Right atrium auricular region (tissue), 2 donors: ENCODE measurements at places on chromosomes 12 and 14. TPM values are rescaled to one million over a fixed set of nuclear protein-coding genes. Genes with fewer than 3 reads are reported as not detected.

DNA sequence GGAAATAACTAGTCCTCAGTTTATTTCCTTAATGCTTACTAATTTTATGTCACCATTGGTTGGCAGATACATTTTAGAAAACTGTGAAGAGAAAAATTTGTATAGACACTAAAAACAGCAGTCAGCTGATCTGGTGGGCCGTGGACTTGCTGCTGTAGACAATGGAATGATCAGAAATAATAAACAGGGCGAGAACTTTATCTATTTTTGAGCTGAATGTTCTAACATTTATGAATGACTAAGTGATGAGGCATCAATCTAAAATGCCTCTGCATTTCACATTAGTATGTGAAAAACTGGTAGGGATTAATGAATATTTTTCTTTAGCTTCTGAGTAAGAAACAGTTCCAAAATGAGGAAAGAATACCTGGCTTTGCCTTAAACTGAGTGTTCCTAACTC, 24.8 kb upstream of the PKP2 start:
- no peak for DNase-seq

GRCh38 chr12:12786351-12786705, 869 bp downstream of the APOLD1 start:
- no peak for DNase-seq

GRCh38 chr12:107780298-107780697, 5.8 kb downstream of the ASCL4 start:
- DNase-seq, result no peak

The CD27 gene
- total RNA-seq, result not detected

The C1R gene
- total RNA-seq, result 467 TPM

DNA sequence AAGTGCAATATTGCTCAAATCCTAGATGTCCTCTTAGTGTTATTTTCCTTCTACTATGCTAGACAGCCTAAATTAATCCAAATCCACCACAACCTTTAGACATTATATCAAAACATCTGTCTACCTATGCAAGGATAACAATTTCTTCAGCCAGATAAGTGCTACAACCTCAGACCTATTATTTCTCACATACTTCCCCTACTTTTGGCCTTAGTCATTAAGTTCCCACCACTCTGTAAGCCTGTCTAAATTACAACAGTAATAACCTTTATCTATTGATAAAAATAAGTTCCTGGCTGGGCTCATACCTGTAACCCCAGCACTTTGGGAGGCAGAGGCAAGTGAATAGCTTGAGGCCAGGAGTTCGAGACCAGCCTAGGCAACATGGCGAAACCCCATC, 74.0 kb downstream of the KIF21A start:
- no peak for DNase-seq

DNA sequence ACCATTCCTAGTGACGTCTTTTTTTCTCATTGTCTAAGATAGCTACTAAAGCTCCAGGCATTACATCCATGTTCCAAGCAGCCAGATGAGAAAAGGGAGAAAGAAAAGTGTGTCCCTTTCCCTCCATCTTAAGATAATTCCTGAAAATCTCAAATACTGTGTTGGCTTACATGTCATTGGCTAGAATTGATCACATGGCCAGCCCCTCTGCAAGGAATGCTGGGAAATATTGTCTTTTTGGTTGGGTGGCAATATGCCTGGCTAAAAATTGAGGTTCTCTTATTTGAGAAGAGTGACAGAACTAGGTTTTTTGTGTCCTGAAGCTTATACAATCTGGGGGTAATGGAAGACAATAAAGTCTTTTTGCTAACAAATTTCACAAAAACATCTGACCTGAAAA, 264.3 kb downstream of the RPAP3 start:
- DNase-seq, result no peak

- DNase-seq, result no peak
These were observed 9.2 kb upstream of the TIGAR start for GRCh38 chr12:4311776-4312175.

The GYS2 gene
- not detected for total RNA-seq

GRCh38 chr14:37650356-37651037, 55.1 kb downstream of the TTC6 start:
- no peak for DNase-seq

DNA sequence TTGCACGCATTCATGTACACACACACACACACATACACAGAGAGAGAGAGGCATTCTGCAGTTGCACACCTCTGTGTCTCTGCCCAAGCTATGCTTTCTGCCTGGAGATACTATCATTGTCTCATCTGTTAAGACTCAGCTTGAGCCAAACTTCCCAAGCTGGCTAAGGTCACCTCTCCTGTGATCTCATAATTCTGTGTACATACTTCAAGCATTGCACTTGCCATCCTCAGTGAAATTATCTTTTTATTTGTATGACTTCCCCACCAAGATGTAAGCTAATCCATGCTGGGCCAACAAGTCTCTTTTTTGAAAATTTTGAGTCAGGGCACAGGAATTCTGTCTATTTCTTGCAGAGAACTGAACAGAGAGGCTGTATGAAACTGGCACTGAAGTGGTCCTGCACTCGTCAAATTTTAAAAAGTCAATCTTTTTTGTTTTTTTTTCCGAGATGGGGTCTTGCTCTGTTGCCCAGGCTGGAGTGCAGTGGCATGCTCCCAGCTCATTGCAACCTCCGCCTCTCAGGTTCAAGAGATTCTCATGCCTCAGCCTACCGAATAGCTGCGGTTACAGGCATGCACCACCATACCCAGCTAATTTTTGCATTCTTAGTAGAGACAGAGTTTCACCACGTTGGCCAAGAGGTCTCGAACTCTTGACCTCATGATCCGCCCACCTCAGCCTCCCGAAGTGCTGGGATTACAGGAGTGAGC, 44.3 kb downstream of the TMTC1 start:
- no peak for DNase-seq

GRCh38 chr12:48788854-48789775, at the start of gene ADCY6:
Gene ADCY6 (minus strand): TSS chr12:48789089. CDS start chr12:48783434, 5,655 bp downstream.
- DNase-seq, result peak; percentile 84

DNA sequence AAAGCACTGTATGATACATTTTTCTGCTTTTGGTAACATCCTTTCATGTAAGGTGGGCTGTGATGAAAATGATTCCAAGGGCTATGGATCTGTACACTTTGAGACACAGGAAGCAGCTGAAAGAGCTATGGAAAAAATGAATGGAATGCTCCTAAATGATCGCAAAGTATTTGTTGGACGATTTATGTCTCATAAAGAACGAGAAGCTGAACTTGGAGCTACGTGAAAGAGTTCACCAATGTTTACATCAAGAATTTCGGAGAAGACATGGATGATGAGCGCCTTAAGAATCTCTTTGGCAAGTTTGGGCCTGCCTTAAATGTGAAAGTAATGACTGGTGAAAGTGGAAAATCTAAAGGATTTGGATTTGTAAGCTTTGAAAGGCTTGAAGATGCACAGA, 22.1 kb upstream of the SRGAP1 start:
- no peak for DNase-seq

DNA sequence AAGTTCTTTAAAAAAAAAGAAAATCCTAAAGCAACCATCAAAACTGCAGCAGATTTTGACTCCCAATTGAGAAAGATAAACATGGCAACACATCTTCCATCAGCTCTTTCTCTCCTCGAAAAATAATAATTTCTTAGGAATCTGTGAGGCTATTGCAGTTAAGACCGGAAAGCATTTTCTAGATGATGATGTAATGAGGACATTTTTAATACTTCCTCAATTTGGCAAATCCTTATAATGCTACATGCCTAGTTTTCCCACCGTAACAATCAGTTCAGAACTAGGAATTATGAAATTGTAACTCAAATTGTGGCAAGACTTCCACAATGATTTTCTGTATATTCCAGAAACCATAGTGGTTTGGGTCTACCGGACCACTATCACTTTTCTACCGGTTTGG, 180.9 kb upstream of the PDE3A start:
- no peak for DNase-seq

GRCh38 chr12:14782756-14783155, 20.5 kb downstream of the WBP11 start:
- no peak for DNase-seq

The RIMBP2 gene
- 0.04 TPM for total RNA-seq

GRCh38 chr14:35420036-35420811, 15.7 kb upstream of the NFKBIA start:
- no peak for DNase-seq

The KLHL33 gene
- total RNA-seq, result 0.44 TPM

GRCh38 chr14:23521785-23522640, 29.6 kb downstream of the ZFHX2 start:
- DNase-seq, result no peak

The GOLGA3 gene
- 32.2 TPM for total RNA-seq

GRCh38 chr14:54852215-54852614, 50.4 kb downstream of the GCH1 start:
- no peak for DNase-seq

DNA sequence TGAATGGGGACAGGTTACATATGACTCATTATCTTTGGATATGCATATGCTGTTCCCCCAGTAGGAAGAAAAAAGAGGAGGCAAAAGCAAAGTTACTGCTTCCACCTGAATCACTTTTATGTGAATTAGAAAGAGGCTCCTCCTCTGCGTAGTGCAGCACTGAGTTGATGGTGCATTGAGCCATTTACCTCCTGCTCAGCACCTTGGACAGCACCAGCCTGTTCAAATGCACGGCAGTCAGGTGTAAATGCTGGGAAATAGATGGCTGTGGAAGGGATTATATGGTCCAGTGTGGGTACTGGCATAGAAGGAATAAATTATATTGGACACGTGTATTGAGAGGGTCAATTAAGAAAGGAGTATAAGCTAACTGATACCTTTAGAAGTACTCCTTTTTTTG, 541.9 kb upstream of the SEL1L start:
- no peak for DNase-seq

- no peak for DNase-seq
These were observed 4.7 kb downstream of the DGLUCY start for GRCh38 chr14:91118511-91119068.

The FSCB gene
- total RNA-seq, result not detected

- no peak for DNase-seq
These were observed 14.0 kb downstream of the RNF34 start for GRCh38 chr12:121413917-121414316.

GRCh38 chr12:123937707-123938591, 34.7 kb downstream of the CCDC92 start:
- DNase-seq, result no peak

DNA sequence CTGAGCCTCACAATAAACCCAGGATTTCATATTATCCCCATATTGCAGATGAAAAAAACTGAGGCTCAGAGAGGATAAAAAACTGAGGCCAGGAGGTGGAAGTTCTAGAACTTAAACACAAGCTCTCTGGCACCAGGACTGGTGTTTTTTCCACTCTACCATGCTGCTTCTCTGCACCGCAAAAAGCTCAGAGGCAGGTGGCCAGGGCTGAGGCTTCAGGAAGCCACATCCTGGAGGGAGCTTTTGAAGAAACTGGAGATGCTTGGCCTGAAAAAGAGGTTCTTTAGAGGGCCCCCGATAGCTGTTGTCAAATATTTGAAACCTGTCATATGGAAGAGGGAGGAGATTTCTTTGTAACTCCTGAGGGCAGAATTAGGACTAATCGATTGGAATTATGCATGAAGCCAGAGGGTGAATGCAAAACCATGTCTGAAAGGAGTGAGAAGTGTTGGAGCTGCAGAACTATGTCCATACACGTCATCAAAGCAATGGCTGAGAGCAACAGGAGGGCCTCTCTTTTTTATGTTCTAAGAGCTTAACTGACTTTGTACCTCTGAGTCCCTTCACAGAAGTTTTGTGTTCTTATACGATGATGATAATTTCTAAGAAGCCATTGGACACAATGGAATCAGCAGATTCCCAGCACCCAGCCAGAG, 448.6 kb downstream of the FUT8 start:
- no peak for DNase-seq

DNA sequence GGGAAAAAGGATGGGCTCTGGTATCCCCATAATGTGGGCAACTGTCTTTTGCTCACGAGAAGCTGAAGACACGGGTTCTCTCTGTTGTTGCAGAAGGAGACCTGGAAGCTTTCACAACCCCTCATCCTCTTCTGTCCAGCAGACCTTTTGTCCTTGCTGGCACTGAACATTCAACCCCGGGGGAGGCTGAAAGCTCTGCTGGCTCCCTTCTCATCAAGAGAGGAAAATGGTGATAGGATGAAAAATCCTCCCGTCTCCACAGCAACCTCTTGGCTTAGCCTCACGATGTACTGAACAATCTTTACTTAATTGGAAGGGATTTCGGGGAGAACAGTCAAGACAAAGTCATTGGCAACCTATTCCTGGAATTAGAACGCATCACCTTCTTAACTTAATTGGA, 39.0 kb downstream of the ELK3 start:
- peak; percentile 73 for DNase-seq

The GALNT16 gene
- 56.8 TPM for total RNA-seq

- DNase-seq, result no peak
These were observed 48.1 kb upstream of the BICDL1 start for GRCh38 chr12:119940897-119941296.

DNA sequence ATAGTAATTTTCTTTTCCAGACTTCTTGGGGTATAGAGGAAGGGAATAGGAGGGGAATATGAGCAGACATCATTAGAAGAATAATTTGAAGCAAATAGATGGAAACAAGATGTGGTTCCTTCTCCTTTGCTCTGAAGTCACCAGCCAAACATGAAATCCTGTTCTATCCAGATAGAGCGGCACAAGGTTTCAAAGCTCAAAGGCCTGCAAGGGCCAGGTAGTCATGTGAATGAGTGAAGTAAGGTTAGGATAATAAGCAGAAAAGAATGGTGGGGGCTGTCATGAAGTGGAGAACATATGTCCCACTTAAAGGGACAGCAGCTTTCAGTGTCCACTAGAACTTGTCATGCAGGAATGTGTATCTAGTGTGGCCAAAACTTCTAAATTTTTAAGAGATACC, 2.5 kb upstream of the IKZF4 start:
- no peak for DNase-seq

DNA sequence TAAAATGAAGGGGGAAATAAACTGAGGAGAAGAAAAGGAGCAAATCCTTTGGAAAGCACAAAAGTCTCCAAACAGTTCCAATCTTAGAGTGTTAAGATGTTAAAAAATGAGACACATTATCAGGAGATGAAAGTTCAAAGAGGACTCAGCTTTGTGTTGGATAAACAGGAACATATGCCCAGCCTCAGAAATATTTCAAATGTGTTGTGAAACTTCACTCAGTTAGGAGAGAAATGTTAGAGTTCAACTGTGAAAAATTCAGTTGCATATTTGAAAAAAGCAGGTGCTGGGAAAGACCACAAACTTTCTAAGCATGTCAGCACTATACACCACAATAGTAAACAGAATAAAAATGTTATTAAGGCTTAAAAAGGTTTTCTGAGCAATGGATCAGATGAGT, 136.8 kb upstream of the PRKD1 start:
- DNase-seq, result no peak

The FBLN5 gene
- 132 TPM for total RNA-seq

The GLT1D1 gene
- not detected for total RNA-seq

- no peak for DNase-seq
These were observed 108.2 kb upstream of the SLC38A4 start for GRCh38 chr12:46933947-46934346.

DNA sequence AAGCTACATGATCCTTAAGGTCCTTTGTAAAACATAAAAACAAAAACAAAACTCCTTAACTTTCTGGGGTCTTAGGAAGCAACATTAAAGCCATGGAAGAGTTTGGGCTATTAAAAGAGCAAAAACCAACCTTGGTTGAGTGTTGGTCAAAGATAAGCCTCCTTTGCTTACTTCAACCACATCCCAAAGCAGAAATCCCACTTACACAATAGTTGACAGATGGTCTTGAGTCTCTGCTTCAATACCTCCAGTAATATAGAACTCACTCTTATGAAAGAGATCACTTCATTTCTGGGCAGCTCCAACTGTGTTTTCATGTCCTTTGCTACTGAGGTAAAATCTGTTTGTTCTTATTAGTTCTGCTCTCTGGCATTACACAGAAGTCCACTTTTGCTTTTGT, 125.8 kb downstream of the SLC38A4 start:
- no peak for DNase-seq

GRCh38 chr12:102399653-102400052, 80.7 kb downstream of the IGF1 start:
- DNase-seq, result no peak
